ENCODE measurements at places on chromosomes 7 and 10.

DNA sequence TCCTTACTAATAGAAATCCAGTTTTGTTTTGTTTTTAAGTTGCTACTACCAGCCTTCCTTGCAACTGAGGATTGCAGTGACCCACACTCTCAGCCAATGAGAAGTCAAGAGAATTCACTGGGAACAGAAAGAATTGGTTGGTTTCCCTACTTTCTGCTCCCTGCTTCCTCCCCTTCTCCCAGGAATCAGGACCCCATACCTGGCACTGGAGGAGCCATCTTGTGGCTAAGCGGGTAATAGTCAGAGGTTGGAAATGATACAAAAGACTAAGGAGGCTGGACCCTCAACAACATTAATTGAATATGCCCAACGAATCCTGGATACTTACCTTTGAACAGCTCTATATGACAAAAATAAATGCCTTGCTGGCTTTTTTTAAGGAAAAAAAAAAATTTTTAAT, 6.3 kb downstream of the TMEM176A start:
- no peak for DNase-seq

DNA sequence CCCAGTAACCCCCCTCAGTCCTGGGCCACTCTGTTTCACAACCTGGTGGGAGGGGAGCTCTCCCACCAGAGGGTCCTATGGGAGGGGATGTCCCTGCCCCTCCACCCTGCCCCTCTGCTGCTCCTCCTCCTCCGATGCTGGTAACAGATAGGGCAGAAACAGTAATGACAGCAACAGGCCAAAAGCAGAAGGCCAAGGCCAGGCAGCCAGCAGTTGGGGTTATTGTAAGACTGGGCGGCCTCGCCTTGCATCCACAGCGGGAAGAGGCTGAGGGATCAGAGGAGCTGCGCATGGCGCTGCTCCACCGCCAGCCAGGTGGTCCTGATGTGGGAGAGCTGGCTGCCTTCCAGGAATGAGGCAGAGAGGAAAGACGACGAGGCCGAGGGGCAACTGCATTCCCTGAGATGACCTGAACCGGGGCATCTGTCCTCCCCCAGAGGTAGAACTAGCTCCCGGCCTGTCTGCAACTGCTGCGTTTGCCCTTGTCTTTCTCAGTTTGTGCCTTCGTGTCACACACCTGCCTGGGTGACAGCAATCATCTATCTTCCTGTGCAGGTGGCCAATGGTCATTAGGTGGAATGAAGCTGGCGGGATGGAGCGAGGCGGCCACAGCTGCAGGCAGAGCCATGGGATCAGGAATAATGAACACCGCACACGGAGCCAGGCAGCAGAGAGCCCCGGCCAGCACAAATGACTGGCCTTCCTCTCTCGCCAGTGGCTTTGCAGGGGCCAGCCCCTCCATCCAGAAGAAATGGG, 54.0 kb upstream of the CACUL1 start:
- DNase-seq, result no peak

- no peak for DNase-seq
Observed at GRCh38 chr10:132700156-132701098, 85.5 kb downstream of the NKX6-2 start.

DNA sequence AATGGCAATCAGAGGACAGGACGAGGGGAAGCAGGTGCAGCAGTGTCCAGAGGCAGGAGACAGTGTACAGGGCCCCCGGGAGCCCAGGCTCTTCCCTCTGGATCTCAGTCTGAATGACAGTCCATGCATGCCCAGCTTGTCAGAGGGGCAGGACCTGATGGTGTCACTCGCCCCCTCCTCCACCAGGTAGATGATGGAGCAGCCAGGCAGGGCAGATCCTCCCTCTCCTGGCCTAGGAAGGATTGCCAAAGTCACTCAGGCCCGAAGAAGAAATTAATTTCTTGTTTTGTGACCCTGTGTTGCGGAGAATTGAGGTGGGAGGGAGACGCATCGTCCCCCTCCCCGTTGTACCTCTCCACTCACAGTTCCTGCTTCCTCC, 4.0 kb downstream of the VSTM4 start:
- DNase-seq, result no peak

GRCh38 chr7:50497968-50498367, 47.8 kb upstream of the FIGNL1 start:
- no peak for DNase-seq

- no peak for DNase-seq
Observed at GRCh38 chr7:55444786-55445185, 79.6 kb downstream of the LANCL2 start.

- DNase-seq, result no peak
Observed at GRCh38 chr7:113890331-113891030, 28.3 kb downstream of the PPP1R3A start.

DNA sequence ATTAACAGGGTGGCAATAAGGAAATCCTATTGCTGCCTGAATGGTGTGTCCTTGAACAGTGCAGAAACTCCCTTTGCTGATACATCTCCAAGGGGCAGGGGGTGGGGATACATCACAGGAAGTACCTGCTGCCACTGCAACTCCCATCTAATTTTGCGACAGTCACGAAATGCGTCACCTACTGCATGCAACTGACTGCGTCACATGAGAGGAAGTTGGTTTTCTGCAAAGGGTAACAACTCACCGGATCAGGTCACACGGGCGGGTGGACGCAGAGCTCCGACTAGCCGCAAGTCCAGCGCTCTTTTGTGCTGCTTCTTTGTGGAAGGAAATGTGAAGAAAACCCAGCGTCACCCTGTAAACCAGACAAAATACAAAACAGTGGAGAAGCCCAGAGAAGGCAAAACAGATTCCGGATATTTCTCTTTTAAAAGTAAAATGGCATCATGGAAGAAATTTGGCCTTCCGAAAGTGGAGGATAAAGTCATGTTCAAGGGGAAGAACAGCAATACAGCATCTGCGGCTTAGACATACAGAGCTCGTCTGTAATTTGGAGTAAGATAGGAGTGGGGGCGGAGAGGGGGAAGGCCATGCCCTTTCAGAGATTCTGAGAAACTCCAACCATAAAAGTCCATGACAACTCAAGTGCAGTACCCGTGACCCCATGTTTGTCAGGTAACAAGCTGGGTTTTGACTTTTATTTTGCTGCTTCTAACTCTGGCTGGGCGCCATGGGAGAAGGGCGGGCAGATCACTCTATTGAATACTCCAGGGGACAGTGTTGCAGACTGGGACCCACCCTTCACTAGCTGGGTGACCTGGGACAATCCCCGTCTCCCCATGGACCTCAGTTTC, 32.3 kb upstream of the PLEKHS1 start:
- DNase-seq, result no peak

DNA sequence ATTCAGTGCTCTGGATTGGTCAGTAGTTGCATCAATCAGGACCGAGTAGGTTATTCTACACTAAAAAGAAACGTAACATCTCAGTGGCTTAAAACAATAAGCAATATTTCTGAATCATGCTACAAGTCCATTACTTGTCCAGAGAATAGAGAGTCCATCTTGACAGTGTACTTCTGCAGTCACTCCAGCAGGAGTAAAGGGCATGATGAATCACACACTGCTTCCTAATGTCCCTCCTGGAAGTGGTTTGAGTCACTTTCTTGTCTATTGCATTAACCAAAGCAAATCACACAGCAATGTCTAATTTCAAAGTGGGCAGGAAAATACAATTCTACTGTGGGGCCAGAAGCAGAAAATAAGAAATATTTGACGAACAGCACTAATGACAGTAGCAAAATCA, 124.8 kb downstream of the TSPAN12 start:
- no peak for DNase-seq

- no peak for DNase-seq
Observed at GRCh38 chr7:34332006-34332405, 326.0 kb upstream of the NPSR1 start.

GRCh38 chr10:72508033-72508432, 117.8 kb downstream of the MICU1 start:
- no peak for DNase-seq

- no peak for DNase-seq
Observed at GRCh38 chr7:117017702-117018266, 64.5 kb downstream of the ST7 start.

- DNase-seq, result no peak
Observed at GRCh38 chr7:111708072-111708471, 145.8 kb upstream of the IMMP2L start.

DNA sequence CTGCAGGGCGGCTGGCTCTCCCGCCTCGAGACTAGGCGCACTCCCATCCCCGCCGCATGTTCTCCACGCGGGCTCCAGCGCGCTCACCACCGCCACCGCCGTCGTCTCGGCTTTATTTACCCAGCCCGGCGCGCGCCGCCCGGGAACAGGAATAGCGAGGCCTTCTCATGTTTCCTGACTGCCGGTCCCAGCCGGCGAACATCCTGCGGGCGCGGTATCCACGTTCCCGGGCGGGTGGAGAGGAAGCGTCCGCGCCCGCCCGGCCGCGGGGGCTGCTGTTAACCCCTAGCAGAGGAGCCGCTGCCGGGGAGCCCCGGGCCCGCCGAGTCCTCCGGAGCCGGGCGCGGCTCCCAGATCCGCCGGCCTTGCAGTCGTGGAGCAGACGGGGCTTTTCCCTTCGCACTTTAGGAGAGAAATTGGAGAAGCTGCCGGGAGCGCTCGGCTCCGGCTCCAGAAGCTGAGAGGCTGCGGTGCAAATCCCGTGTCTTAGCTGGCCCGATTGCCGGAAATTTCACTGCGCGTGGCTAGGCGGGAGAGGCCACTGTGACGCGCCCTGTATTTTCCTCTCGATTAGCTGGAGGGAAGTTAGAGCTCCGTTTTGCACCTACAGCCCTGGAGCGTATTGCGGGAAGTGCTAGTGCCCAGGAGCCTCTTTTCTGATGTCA, at the start of gene MKX:
Gene MKX, minus strand, starts transcription at position 88 of the 665 bp plus-strand sequence. CDS start 2,404 bp downstream, outside the sequence.
- DNase-seq, result no peak

GRCh38 chr7:48421357-48421756, 250.1 kb downstream of the ABCA13 start:
- no peak for DNase-seq

DNA sequence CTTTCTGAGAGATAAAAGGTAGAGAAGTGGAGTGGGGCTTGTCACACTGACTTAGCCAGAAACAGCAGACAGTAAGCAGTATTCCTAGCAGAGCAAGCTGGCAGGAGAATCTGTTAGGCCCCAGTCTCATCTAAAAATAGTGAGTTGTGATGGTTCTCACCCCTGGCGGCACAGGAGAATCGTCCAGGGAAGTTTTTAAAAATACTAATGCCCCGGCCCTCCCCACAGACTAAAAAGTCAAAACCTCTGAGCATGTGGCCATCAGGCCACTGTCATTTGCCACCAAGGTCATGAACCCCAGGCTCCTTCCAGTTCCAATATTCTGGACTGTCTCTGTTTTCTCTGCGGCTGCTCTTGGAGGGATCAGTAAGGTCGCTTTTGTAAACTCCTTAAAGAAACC, 34.0 kb downstream of the LYZL1 start:
- no peak for DNase-seq

- DNase-seq, result no peak
Observed at GRCh38 chr7:119929891-119930290, 343.1 kb upstream of the KCND2 start.

DNA sequence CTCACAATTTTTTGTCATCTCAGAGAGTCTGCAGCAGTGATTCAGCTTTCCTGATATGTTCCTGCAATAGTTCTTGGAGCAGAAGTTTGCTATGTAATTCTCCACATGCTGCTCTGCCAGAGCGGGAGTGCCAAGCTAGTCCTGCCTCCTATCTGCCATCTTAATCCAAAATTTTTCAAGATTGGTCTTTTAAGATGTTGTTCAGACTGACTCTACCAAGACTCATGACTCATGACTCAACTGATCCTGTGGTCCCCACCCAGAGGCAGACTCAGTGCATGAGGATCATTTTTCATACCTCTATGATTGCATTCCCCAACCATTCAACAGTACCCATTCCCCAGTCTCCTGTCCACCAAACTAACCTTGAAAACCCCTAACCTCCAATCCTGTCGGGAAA, 470.8 kb downstream of the INHBA start:
- DNase-seq, result no peak

- no peak for DNase-seq
Observed at GRCh38 chr10:130773941-130774340, 537.6 kb downstream of the TCERG1L start.

- no peak for DNase-seq
Observed at GRCh38 chr7:2634267-2635145, 2.7 kb downstream of the TTYH3 start.

- DNase-seq, result no peak
Observed at GRCh38 chr10:88097092-88097516, 233.7 kb downstream of the PTEN start.

DNA sequence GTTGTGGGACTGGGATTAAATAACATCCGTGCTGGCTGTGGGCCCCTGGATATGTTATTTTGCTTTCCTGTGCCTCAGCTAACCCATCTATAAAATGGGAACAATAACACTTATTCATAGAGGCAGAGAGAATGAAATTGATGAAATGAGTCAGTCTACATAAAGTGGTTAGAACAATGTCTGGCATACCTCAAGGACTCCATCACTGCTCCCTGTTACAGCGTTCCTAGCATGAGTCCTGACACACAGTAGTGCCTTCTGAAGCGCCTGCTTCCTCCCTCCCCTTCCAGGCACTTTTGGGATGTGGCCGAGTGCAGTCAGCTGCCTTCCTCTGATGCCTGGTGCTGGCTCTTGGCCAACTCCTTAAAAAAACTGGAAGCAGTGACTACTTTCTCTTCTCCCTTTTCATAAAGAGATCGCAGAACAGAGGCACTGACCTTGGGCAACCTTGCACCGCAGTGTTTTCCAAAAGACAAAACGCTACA, 108.4 kb upstream of the ZMIZ1 start:
- no peak for DNase-seq
